Metanephros (tissue), 2 donors: ENCODE measurements at places on chromosomes 1 and 21. TPM values are rescaled to one million over a fixed set of nuclear protein-coding genes. Genes with fewer than 3 reads are reported as not detected.

NAV1 gene
- 24.4 TPM for total RNA-seq

ACKR1 gene
- total RNA-seq: 1.6 TPM

SPATC1L gene
- 12.6 TPM for total RNA-seq

PAQR7 gene
- total RNA-seq: 28.3 TPM
